Immature natural killer cell (primary cell): ENCODE measurements at places on chromosomes 3 and 15.

DNA sequence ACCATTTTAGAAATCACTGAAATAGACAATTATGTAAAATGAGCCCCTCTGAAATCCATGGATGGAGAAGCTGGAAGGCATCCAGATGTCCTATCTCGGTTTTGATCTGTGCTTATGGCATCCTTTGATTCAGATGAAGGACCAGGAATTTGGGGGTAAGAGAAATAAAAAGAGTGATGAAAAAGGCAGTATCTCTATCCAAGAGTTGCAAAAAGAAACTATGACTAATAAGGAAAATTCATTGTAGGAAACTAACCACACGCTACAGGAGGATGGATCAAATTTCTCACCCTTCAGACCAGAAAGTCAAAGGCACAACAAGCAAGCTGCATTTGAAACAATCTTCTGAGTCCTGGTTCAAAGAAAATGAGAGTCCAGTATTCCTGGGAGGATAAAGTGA, 34.8 kb downstream of the SRGAP3 start:
- peaks cover 3% of the 10 kb centered on the region for H3K27me3 ChIP-seq
- no peak for DNase-seq
- no peak overlapping the region for H3K4me3 ChIP-seq
- no peaks in the 10 kb centered on the region for H3K4me1 ChIP-seq
- H3K27ac ChIP-seq, result no peak overlapping the region

GRCh38 chr3:197268294-197268693, 30.1 kb downstream of the DLG1 start:
- no peak overlapping the region for H3K27ac ChIP-seq
- DNase-seq, result no peak
- no peaks in the 10 kb centered on the region for H3K27me3 ChIP-seq
- H3K36me3 ChIP-seq, result no peaks in the 10 kb centered on the region
- peaks cover 59% of the 10 kb centered on the region for H3K4me1 ChIP-seq
- no peak overlapping the region for H3K4me3 ChIP-seq

- no peak for DNase-seq
- peaks cover 3% of the 10 kb centered on the region for H3K27me3 ChIP-seq
- no peak overlapping the region for H3K27ac ChIP-seq
- no peaks in the 10 kb centered on the region for H3K36me3 ChIP-seq
- no peak overlapping the region for H3K4me3 ChIP-seq
- no peaks in the 10 kb centered on the region for H3K4me1 ChIP-seq
Observed at GRCh38 chr3:123412076-123412475, 36.8 kb downstream of the ADCY5 start.

GRCh38 chr3:194723846-194724618, 38.3 kb downstream of the FAM43A start:
- H3K4me1 ChIP-seq, result no peaks in the 10 kb centered on the region
- H3K4me3 ChIP-seq, result no peak overlapping the region
- no peaks in the 10 kb centered on the region for H3K36me3 ChIP-seq
- H3K27ac ChIP-seq, result peak overlapping the region; percentile 70
- H3K27me3 ChIP-seq, result peaks cover 4% of the 10 kb centered on the region

DNA sequence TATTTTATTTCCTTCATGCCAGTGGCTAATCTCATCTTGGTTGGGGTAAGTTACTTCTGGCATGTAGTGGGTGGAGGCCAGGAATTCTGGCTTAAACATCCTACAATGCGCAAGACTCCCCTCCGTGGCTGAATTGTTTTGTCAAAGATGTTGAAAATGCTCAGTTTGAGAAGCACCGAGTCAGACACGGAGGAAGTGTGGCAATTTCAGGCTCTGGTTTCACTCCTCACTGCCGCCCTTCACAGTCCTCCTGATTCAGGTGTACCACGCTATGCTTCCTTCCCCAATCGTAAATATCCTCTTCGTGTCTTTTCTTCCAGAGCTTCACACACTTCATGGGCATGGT, 150.7 kb downstream of the OPA1 start:
- no peak for DNase-seq
- no peaks in the 10 kb centered on the region for H3K36me3 ChIP-seq
- no peak overlapping the region for H3K27ac ChIP-seq
- H3K27me3 ChIP-seq, result peaks cover 8% of the 10 kb centered on the region
- H3K4me3 ChIP-seq, result no peak overlapping the region
- no peaks in the 10 kb centered on the region for H3K4me1 ChIP-seq

- no peak for DNase-seq
- H3K4me1 ChIP-seq, result no peaks in the 10 kb centered on the region
- no peak overlapping the region for H3K4me3 ChIP-seq
- H3K27me3 ChIP-seq, result no peaks in the 10 kb centered on the region
- no peaks in the 10 kb centered on the region for H3K36me3 ChIP-seq
Observed at GRCh38 chr3:64642327-64643151, 45.3 kb downstream of the ADAMTS9 start.

GRCh38 chr15:84721371-84721770, 5.4 kb upstream of the SEC11A start:
- H3K4me1 ChIP-seq, result peaks cover 45% of the 10 kb centered on the region
- H3K27me3 ChIP-seq, result no peaks in the 10 kb centered on the region
- peak overlapping the region; percentile 1 for H3K4me3 ChIP-seq
- peak overlapping the region; percentile 34 for H3K27ac ChIP-seq
- no peak for DNase-seq
- H3K36me3 ChIP-seq, result no peaks in the 10 kb centered on the region

DNA sequence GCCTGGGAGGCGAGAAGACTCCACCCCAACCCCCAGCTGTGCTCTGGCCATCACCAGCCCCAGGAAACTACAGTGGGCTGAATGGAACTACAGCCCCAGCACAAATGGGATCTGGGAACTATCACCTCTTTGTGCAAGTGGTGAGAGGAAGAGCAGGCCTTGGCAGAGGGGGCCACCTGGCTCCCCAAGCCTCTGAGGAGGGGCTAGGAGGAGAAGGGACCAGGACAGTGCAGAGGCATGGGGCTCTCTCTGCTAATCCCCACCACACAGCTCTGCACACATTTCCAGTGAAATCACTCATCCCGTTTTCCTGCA, 31.6 kb downstream of the KY start:
- DNase-seq, result no peak
- peaks cover 9% of the 10 kb centered on the region for H3K4me1 ChIP-seq
- no peaks in the 10 kb centered on the region for H3K36me3 ChIP-seq

- H3K27ac ChIP-seq, result no peak overlapping the region
- H3K4me1 ChIP-seq, result no peaks in the 10 kb centered on the region
- H3K27me3 ChIP-seq, result peaks cover 7% of the 10 kb centered on the region
- no peak for DNase-seq
- no peaks in the 10 kb centered on the region for H3K36me3 ChIP-seq
Observed at GRCh38 chr3:140848666-140849065, 93.0 kb upstream of the SLC25A36 start.

- DNase-seq, result no peak
- H3K27ac ChIP-seq, result no peak overlapping the region
- H3K36me3 ChIP-seq, result peaks cover 3% of the 10 kb centered on the region
- peaks cover 2% of the 10 kb centered on the region for H3K27me3 ChIP-seq
- H3K4me3 ChIP-seq, result no peak overlapping the region
Observed at GRCh38 chr3:39122813-39123212, 15.3 kb downstream of the TTC21A start.

DNA sequence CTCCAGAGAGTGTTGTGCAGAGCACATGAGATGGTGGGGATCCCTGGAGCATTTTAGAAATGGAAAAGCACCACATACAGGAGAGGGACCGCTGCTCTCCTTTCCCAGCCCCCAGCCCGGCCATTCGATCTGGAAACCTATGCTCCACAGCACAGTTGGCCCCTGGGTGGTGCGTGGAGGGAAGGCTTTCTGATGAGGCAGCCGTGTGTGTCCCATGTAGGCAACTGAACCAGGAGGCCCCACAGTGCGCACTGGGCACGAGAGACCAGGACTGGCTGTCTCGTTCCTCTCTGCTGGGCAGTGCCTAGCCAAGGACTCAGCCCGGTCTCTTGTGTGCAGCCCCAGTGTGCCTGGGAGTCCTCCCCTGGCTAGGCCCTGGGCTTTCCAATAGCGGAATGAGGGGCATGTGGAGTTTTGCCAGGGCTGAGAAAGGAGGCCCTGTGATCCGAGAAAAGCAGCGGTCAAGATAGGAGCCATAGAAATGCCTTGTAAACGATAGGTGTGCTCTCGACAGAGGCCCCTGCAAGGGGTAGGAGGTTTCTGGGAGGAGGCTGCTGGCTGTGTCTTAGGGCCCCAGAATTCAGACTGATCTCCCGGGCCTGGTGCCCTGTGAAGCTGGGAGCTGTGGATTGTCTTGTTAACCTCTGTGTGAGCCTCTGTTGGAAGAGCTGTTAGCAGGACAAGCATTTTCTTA, 39.0 kb downstream of the CHDH start:
- no peaks in the 10 kb centered on the region for H3K4me1 ChIP-seq
- DNase-seq, result no peak
- H3K36me3 ChIP-seq, result no peaks in the 10 kb centered on the region
- H3K27me3 ChIP-seq, result peaks cover 4% of the 10 kb centered on the region
- no peak overlapping the region for H3K27ac ChIP-seq

DNA sequence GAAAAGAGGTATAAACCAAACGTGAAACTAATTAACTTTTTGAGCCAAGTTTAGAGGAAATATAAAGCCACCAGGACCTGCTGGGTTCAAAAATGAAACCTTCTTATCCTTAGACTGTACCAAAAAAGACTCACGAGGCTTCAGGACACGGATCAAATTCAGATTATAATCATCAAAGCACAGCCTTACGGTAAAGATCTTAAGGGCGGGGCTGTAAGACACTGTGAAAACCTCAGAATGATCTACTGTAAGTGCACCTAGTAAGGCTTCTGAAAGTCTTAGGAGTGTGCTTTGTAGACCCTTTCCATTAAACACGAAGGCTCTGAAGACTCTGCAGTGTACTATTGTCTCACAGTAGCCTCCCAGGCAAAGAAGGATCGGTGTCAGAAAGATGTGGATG, 26.8 kb downstream of the TARS3 start:
- DNase-seq, result no peak
- H3K27ac ChIP-seq, result no peak overlapping the region
- no peaks in the 10 kb centered on the region for H3K27me3 ChIP-seq

GRCh38 chr15:57485869-57486268, 105.8 kb upstream of the MYZAP start:
- H3K4me3 ChIP-seq, result no peak overlapping the region
- H3K4me1 ChIP-seq, result no peaks in the 10 kb centered on the region
- no peaks in the 10 kb centered on the region for H3K36me3 ChIP-seq
- no peak overlapping the region for H3K27ac ChIP-seq
- H3K27me3 ChIP-seq, result peaks cover 4% of the 10 kb centered on the region

DNA sequence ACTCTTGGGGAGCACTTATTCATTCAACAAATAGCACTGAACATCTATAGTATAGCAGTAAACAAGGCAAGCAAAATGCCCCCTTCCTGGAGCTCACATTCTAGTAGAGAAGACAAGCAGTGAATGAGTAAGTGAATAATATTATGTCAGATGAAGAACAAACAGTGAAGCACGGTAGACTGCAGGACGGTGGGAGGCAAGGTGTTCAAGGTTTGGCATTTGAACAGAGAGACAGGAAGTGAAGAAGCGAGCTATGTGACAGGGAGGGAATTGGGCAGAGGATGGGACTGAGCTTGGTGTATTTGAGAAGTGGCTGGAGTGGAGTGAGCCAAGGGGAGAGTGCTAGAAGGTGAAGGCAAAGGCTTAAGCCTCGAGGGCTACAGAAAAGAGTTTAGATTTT, 1.4 kb downstream of the CRELD1 start:
- peak overlapping the region; percentile 98 for H3K4me3 ChIP-seq
- no peak for DNase-seq
- H3K36me3 ChIP-seq, result peaks cover 4% of the 10 kb centered on the region
- peaks cover 18% of the 10 kb centered on the region for H3K27me3 ChIP-seq

DNA sequence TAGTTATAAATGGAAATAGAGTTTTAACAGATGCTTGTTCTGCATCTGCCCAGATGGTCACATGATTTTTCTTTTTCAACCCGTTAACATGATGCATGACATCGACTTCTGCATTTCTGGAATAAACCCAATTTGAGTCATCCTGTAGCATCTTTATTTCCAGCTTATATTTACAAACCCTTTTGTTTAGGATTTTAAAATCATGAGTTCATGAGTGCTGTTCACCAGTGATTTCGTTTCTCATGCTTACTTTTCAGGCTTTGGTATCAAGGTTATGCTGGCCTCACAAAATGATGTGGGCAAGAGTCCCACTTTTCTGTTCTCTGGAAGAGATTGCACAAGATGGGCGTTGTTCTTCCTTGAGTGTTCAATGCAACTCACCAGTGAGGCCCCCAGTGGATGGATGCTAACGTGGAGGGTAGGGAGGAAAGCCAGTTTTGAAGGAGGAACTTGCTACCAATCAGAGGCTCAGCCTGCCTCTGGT, 5.2 kb downstream of the HRH1 start:
- H3K27me3 ChIP-seq, result peaks cover 10% of the 10 kb centered on the region
- H3K27ac ChIP-seq, result no peak overlapping the region
- H3K36me3 ChIP-seq, result no peaks in the 10 kb centered on the region
- no peak for DNase-seq

DNA sequence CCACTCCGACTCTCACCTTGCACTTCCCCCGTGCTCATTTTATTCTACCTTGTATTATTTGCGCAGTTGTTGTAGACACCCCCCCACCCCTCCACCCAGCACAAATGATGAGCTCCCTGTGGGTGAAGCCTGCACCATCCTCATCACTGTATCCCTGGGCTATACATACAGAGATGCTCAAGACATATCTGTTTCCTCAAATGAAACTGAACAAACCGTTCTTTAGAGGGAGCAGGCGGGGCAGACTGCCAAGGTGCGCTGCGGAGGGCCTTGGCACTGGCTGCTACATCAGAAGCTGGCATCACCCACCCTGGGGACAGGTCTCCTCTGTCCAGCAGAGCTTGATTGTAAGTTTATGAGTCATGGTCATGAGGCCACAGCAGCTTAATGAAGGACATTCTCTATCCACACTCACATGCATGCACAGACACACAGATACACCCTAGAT, 29.0 kb downstream of the ADCY5 start:
- no peaks in the 10 kb centered on the region for H3K36me3 ChIP-seq
- DNase-seq, result no peak
- no peaks in the 10 kb centered on the region for H3K4me1 ChIP-seq
- no peak overlapping the region for H3K27ac ChIP-seq

DNA sequence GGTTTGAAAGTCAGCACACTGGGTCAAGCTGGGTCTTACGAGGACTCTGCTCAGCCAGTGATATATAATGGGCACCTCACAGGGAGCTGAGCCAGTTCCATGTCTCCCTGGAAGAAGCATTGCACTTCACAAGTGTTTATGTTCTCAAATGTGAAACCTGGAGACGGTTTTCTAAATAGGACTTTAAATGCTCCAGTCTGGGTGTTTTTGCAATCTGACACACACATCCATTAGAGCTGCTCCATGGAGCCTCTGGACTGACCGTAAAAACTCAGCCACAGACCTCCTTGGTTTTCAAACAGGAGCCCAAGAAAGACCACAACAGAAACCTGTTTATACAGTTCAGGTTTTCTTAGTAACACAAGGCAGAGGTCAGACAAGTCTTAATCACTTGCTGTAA, 201.3 kb upstream of the LRIG1 start:
- no peaks in the 10 kb centered on the region for H3K4me1 ChIP-seq
- no peaks in the 10 kb centered on the region for H3K36me3 ChIP-seq
- DNase-seq, result no peak
- H3K4me3 ChIP-seq, result no peak overlapping the region
